ENCODE measurements at places on chromosomes 6 and 20.

- peak; percentile 15 for DNase-seq
Observed at GRCh38 chr20:52012079-52012478, 179.5 kb downstream of the ZFP64 start.

DNA sequence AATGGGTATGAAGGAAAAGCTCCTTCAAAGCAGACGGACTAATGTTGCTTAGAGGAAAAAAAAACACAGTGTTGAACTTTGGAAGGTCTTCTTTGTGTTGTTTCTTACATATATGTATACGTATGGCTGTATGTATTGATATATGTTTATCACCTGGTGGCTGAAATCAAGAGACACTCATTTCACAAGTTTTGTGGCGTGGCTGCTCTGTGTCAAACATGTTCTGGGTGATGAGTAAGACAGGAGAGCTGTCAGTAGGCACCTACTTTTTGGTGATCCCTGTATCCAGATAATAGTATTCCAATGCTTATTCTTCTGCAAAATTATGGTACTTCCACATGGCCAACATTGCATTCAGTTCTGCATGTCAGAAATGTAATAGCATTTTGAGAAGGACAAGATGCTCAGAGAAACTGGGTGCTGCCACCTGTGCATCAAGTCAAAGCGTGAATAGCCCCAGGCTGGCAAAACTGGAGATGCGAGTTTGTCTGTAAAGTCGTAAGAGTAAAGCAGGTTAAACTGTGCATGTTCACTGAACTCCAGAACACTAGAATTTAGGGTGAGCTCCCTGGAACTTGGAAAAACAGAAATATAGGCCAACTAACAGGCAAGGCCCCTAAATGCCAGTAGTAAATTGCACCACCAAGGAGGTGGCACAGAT is 67.9 kb downstream of the ARMC2 start:
- no peak for DNase-seq

DNA sequence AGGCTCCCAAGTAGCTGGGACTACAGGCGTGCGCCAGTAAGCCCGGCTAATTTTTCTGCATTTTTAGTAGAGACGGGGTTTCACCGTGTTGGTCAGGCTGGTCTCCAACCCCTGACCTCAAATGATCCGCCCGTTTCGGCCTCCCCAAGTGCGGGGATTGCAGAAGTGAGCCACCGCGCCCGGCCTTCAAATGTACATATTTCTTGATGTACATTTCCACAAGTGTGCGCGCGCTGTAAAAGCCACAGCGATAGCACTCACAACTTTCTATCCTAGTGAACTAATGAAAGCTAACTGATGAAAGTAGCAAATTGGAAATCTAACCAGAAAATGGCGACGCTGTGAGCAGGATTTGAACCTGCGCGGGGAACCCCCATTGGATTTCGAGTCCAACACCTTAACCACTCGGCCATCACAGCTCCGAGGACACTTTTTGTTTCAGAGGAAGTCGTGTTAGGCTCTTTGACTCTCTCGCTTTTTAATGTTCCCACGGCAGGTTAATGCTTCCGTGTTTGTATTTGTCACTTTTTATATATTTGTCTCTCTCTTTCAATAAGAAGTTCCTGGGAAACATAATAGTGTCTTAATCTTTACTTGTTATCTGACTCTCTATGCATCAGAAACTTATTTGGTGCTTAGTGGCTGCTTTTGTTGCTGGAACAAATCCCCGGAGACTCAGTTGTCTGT is 199.4 kb upstream of the ZNF184 start:
- DNase-seq = peak; percentile 84

DNA sequence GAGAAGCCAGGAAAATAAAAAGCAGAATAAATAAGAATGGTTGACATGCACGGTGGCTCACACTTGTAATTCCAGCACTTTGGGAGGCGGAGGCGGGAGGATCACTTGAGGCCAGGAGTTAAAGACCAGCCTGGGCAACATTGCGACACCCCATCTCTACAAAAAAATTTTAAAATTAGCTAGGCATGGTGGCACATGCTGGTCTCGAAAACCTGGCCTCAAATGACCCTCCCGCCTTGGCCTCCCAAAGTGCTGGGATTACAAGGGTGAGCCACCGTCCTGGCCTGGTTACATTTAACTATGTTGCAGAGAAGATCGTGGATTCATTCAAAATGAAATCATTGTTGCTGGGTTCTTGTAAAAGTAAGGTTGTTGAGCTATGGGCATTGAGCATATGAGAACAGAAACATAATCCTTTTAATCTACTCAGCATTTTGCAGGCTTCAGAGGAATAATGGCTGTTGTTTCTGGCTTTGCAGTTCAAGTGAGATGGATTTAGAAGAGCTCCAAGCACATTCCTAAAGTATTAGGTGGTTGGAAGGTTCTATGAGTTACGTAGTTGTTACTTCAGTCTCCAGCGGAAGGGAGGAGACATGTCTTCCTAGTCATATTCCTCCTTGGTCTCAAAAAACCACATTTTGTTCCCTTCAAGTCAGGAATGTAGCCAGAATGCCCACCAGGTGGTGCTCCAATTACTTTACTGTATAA is 45.6 kb upstream of the RAB23 start:
- DNase-seq = peak; percentile 99

GRCh38 chr20:58466729-58467571 is 48.2 kb downstream of the APCDD1L start:
- no peak for DNase-seq

DNA sequence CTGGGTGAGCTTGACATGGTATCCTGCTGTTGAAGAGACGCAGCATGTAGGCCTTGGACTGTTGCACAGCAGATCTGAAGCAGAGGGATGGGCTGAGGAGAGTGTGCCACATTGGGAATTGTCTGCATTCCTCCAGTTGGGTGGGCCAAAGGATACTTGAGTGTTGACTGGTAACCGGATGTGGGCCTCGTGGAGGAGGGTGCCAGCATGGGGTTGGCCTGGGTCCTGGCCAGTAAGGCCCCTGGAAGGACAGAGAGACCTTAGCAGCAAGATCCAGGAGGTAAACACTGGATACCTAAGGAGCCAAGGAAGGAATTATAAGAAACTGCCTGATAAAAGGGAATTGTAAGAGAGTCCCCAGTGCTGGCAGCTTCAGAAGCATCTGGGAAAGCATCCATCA is 76.9 kb downstream of the FIG4 start:
- DNase-seq = peak; percentile 48

DNA sequence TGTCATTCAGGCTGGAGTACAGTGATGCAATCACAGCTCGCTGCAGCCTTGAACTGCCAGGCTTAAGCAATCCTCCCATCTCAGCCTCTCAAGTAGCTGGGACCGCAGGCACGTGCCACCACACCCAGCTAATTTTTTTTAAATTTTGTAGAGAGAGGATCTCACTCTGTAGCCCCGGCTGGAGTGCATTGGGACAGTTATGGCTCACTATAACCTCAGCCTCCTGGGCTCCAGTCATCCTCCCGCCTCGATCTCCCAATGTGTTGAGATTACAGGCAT is 86.5 kb downstream of the SERAC1 start:
- DNase-seq = no peak

DNA sequence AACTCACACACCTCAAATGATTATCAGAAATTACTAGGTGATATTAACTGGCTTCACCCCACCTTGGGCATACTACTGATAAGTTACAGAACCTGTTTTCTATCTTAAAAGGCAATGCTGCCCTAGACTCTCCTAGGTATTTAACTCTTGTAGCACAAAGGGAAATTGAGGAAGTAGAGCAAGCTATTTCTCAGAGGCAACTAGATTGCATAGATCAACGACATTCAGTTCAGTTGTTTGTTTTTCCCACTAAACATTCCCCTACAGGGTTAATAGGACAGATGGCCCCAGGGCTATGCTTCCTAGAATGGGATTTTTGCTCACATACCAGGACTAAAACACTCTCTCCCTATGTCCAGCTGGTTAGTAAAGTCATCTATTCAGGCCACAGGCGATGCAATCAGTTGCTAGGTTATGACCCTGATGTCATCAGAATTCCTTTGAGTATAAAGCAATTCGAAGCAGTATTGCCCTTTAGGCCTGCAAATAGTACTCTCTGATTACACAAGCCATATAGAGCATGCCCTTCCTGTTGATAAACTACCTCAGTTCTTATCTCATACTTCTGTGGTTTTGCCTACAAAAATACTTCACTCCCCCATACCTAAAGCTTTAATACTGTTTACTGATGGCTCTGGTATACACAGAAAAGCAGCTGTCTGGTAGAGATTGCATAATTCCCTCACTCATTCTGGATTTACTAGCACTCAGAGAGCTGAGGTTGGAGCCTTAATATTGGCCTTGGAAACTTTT is 67.4 kb upstream of the ASCC3 start:
- peak; percentile 7 for DNase-seq

DNA sequence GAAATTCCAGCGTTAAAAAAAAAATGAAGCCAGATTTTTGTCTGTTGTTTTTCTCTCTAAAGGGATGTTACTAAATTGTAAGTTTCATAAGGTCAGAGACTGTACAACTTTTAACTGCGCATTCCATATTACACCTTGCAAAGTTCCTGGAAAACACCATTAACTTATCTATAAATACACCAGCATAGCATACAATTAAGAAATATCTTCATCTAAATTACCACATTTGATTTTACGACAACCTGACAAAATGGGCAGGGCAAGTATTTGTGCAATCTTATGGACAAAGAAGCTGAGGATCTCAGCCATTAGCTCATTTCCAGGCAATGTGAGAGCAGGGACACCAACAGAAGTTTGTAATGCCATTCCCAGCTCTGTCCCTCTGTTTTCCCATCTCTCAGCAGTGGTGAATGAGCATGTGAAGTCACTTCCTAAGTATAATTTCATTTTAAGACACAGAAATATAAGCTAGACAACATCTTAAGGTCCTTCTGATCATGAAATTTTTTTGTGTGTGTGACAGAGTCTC is 12.9 kb upstream of the GCM1 start:
- no peak for DNase-seq

DNA sequence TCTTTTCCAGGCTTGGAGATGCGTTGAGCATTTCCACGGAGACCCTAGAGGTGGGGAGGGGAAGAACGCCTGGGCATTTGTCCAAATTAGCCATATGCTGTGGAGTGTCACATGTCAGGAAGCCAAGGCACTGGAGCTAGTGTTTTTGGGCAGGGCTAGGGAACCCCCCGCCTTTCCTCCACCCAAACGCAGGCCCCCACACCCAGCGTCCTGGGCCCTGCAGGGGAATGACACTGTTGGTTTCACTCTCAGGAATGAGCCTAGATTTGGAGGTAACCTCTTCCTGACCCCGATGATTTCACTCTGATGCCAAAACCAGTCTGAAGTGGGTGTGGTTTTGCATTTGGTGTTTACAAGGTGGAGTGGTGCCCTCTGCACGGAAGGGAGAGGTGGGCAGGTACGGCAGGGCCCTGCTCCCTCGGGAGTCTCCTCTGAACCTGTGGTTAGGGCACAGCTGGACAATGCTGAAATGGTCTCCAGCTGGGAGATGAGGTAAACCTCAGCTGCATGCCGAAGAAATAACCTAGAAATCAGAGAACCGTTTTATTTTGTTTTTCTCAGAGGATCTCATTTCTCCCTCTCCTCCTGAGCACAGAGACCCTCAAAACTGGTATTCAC is 29.5 kb downstream of the MTHFD1L start:
- DNase-seq = peak; percentile 39

DNA sequence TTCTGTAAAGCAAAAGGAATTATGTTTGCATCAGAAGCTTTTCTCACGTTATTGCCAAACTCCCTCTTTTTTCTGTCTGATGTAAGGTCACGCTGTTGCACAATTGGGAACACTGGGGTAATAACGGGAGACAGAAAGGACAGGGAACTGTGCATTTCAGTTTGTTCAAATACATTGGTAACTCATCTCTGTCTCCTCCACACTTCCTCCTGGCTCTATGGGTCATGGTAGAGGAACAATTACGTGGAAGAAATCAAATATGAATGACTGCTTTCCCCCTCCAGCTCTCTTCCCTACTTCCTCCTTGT is 132.2 kb upstream of the TNFAIP3 start:
- peak; percentile 60 for DNase-seq

- no peak for DNase-seq
Observed at GRCh38 chr20:41392871-41393704, 26.5 kb upstream of the EMILIN3 start.

- peak; percentile 77 for DNase-seq
Observed at GRCh38 chr6:42028234-42029061, 21.9 kb upstream of the TAF8 start.

DNA sequence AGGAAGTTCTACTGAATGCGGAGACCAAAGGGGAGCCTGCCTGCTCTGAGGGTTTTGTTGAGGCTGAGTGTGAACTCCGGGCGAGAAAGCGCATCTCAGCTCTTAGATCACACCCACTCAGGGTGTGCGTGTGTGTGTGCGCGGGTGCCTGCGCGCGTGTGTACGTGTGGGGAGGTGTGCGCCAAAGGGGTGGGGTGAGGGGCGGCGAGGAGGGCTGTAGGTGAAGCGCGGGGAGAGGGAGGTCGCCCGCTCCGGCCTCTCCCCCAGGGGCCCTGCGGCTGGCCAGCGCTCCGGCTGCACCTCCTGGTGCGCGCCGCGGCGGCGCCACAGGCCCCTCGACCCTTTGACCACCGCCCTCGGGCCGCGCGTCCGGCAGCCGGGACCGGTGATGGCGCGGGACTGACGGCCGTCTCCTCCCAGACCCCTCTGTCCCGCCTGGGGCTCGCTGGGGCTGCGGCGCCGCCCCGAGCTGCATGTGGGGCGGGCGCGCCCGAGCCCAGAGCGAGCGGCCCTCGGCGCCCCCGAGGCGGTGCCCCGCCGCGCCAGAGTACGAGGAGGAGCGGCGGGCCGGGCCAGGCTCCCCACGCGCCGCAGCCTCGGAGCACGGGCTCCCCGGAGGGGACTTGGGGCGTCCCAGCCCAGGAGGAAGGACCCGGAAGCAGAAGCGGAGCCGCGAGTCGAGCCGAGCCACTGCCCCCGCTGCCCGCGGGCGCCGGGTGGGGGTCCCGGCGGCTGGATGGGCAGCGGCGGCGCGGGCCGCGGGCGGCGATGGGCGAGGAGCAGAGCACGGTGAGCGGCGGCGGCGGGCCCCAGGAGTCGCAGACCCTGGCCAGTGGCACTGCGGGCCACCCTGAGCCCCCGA is at the start of gene RNF217:
TSS of gene RNF217 (plus strand) at position 661 of the 862 bp plus-strand sequence. CDS start at position 769, 108 bp downstream.
- peak; percentile 57 for DNase-seq

GRCh38 chr6:165849534-165850430 is 186.7 kb upstream of the PDE10A start:
- no peak for DNase-seq

DNA sequence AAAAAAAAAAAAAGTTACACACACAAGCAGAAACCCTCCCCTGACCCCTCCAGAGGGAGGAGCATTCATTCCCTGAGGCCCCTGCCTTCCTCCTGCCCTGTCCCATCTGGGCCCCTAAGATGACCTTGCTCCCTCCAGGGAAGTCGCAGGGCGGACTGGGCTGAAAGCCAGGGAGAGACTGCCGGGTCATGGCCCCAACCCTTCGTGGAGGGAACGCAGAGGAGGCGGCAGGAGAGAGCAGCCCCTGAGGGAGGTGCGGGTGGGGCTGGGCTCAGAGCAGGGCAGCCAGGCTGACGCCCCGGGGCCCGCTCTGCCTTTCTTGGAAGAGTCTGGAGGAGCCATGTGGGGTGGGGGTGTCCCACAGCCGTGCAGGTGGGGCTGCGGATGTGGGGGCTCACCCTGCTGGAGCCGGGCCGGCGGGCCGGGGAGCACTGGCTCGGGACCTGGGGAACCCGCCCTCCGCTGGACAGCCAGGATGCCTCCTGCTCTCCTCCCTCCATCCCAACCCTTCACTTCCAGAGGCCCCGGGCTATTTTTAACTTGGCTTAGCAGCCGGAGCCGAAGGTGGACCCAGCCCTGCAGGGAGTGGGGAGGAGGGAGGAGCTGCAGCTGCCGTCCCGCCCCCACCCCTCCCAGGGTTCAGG is 15.0 kb upstream of the ABHD16B start:
- no peak for DNase-seq

Measured in fibroblast of mammary gland (primary cell).